ENCODE measurements at places on chromosomes 7 and 10. TPM values are rescaled to one million over a fixed set of nuclear protein-coding genes. Genes with fewer than 3 reads are reported as not detected.

EGFR gene
- total RNA-seq, result 63.4 TPM

DNA sequence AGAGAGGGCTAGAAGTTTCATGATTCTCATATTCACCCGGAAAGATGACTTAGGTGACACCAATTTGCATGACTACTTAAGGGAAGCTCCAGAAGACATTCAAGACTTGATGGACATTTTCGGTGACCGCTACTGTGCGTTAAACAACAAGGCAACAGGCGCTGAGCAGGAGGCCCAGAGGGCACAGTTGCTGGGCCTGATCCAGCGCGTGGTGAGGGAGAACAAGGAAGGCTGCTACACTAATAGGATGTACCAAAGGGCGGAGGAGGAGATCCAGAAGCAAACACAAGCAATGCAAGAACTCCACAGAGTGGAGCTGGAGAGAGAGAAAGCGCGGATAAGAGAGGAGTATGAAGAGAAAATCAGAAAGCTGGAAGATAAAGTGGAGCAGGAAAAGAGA lies 5.3 kb downstream of the GIMAP4 start:
- no peak for DNase-seq

DNA sequence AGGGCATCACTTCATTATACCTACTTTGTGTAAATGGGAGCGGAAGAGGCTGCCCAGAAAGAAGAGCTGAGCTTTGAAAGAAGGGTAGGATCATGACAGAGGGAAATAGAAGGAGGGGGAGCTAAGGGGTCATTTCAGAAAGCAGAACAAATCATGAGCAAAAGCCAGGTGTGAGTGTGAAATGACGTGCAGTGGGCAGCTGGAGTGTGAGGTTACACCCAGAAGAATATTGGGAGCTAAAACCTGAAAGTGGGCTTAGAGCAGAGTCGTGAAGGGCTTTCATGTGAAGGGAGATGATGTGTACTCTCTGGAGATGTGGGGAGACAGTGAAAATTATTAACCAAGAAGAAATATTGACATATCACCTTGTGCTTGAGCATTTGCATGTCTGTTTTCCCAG lies 245.0 kb upstream of the YAE1 start:
- DNase-seq, result no peak

- no peak for DNase-seq
Measured at GRCh38 chr7:67267914-67268313, 271.3 kb downstream of the TYW1 start.

SRRM3 gene
- total RNA-seq, result 0.67 TPM

DNA sequence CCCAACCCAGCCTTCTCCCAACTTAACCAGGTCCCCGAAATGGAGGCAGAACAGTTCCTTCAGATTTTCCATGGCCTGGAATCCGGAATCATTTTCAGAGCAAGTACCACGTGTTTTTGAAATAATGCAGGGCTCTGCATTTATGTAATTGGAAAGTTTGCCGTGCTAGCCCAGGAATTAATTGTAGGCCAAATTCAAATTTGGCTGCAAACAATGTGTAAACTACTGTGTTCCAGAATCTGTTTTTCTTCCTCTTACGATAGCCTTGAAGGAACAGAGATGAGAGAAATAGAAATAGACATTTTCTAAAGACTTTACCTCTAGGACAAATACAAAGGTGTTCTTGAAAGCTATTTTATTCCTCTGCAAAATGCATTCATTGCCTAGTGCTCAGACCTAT lies 77.4 kb downstream of the FAM107B start:
- DNase-seq, result no peak

DNA sequence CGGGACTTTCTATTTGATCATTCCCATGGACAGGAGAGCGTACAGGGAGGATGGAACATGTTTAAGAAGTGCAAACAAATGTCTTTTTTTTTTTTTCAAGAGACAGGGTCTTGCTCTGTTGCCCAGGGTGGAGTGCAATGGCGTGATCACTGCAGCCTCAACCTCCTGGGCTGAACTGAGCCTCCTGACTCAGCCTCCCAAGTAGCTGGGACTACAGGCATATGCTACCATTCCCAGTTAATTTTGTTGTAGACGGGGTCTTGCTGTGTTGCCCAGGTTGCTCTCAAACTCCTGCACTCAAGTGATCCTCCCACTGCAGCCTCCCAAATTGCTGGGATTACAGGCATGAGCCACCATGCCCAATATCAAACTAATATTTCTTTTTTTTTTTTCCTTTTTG lies 40.5 kb downstream of the SPDYE5 start:
- no peak for DNase-seq

GRCh38 chr7:6092953-6093354 lies 61.8 kb downstream of the ANKRD61 start:
- no peak for DNase-seq

- DNase-seq, result peak; percentile 67
Measured at GRCh38 chr10:79127151-79127961, 58.6 kb downstream of the ZMIZ1 start.

DNA2 gene
- total RNA-seq, result 7.7 TPM

PRSS37 gene
- not detected for total RNA-seq
